ENCODE measurements at places on chromosomes 13 and 19.
A peak's percentile ranks its signal among the peaks of the same experiment; 100 is the strongest.

DNA sequence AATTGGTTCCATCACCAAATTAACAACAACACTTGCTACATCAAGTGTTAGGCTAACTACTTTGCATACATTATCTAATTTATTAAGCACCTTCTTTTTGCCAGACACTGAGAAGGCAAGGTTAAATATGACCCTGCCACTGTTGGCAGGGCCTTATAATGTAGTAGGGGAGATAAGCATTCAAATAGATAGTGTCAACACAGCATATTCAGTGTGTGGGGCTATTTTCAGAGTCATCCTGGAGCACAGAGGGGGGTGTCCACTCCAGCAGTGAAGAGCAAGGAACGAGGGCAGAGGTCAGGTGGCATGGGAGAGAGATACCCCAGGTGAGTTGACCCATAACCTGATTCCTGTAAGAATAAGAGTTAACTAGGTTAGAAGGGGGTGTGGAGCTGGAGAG, 121.6 kb downstream of the COG6 start:
- DNase-seq = no peak

DNA sequence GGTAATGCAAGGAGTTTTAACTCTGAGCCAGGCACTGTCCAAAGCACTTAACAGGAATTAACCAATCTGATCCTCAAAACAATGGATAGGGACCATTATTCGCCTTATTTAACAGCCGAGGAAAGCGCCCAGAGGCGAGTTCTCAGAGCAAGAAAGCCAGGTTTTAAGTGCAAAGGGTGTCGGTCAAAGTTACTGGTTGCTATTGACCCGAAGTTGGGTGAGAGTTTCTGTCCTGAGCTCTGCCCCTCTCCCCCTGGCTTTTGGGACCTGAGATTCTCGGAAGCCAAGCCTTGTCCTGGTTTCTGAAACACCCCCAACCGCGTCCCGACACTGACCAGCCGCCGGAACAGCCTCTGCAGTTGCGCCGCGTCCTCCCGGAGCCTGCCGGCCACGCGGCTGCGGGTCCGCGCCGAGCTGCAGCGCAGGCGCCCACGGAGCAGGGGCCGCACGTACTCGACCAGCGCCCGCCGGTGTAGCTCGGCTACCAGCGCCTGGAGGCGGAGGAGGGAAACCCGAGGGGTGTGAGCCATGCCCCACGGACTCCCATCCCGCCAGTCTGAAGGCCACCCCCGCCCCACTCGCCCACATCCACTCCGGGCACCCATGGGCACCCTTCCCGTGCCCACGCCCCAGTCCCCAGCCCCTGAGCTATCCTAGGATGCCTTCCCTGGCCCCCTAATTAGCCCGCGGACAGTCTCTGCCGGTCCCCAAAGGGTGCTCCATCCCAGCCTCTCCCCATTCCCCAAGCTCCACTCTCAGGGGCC, 27.8 kb downstream of the EXOC3L2 start:
- DNase-seq = no peak

- DNase-seq = no peak
Measured at GRCh38 chr19:54473071-54473891, at the start of gene CDC42EP5. Gene CDC42EP5 (minus strand): TSS chr19:54473296. CDS start chr19:54465547, 7,749 bp downstream.

GRCh38 chr19:51690454-51691073, 2.6 kb upstream of the SPACA6 start:
- peak; percentile 59 for DNase-seq

- peak; percentile 47 for DNase-seq
Measured at GRCh38 chr19:8592231-8593009, 15.2 kb upstream of the MYO1F start.

DNA sequence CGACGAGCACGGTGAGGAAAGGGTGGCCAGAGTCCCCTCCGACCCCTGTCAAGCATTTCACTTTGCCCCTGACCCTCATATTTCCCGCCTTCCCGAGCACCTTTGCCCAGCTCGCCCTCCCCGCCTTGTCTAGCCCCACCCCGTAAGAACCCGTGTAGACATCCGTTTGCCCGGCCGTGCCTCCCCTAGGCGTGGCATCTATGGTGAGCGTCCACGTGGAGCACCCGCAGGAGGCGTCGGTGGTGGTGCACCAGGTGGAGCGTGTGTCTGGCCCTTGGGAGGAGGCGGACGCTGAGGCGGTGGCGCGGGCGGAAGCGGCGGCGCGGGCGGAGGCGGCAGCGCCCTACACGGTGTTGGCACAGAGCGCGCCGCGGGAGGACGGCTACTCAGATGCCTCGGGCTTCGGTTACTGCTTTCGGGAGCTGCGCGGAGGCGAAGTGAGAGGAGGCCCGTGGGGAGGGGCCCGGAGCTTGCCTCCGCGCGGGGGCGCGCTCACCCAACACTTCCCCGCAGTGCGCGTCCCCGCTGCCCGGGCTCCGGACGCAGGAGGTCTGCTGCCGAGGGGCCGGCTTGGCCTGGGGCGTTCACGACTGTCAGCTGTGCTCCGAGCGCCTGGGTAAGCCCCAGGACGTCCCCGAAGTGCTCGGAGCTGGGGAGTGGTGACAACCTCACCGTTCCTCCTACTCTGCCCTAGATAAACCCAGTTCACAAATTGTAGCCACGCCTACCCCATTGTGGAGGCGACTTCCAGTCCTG, 4.2 kb downstream of the LTBP4 start:
- peak; percentile 79 for DNase-seq

DNA sequence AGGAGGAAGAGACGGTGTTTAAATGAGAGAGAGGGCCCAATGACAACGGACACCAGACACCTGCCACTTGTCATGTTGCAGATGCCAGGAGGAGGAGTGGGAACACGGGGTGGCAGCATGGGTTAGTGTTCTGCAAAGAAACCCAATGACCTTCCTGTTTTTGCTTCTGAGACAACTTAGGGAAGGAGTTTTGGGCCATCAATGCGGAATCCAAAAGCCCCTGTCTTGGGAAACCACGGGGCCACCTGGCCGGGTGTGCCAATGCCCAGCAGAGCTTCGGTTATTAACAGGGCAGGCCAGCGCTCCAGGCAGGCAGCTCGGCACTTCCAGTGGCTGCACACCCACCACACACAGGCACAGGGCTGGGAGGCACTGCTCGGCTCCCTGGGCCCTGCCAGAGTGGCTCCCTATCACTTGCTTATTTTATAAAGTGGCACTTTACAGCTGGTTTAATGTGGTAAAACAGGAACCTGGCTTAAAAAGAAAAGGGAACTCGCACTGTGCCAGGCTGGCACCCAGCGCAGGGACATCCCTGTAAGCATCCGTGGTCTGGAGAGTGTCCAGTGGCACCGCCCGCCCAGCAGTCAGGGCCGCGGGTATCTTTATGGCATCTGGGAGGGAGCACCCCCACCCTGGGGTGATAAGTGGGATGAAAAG, 19.1 kb downstream of the ELL start:
- DNase-seq = no peak

DNA sequence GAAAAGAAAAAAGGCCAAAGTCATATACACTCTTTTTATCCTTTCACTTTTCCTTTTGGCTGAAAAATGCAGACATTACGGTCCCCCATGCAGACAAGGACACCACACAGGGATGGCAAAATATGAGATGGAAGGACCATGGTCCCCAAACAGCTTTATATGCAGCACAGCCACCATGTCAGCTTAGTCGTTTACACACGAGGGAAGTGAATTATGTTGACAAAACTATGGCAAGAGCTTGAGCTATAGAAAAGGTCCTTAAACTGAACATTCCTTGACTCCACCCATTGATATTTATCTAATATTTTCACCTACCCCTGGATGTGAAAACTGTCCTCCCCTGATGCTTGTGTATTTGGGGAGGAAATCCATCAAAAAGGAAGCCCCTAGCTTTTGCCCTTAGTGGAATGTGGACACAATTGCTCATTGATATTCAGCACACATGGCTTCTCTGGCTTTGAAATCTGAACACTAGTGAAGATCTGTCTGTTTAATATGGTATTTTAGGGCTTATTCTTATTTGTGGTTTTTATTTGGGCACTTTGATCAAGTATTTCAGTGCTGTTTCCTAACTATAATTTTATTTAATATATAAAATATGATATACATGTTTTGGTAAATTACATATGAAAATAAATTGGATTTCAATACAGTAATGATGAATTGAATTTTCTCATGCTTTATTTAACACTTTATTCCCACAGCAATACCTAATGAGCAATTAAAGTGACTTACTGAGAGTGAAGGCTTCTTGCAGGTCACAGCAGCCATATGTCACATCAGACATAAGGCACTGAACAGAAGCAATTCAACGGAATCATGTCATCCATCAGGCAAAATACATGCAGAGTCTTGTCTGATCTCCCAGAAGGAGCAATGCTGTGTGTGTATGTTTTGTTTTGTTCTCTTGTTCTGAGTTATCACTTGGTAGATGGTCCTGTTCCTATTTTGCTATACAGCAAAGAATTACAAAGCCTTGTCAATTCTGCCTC, 6.8 kb upstream of the GTF2F2 start:
- no peak for DNase-seq

GRCh38 chr19:40747536-40747935, 2.7 kb downstream of the ACTMAP start:
- no peak for DNase-seq

DNA sequence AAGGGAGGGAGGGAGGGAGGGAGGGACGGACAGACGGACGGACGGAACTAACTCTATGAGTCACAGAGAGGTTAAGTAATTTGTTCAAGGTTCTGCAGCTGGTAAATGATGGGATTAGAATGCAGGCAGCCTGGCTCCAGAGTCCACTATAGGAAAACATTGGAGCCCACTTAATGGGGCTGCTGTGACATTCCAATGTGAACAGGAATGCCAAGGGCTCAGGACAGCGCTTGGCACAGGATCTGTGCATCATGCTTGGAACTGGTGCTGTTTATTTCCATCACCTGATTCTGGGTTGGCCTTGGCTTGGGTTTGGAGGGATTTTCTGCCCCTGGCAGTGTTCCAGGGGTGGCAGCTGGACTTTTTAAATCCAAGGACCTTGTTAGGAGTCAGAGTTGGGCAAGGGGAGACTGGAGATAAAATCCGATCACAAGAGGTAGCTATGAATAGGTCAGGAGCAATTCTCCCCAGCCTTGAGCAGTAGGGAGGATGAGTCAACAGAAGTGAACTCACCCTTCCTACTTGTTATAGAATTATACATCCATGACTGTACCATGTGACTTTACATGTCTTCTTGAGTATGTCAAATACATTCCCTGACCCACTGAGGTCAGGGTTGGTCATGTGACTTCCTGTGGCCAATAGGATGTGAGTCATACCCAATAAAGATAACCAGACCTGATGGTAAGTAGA, 7.8 kb upstream of the HIF3A start:
- no peak for DNase-seq

- no peak for DNase-seq
Measured at GRCh38 chr19:36058481-36059179, 3.9 kb downstream of the WDR62 start.

GRCh38 chr13:102472650-102473049, 70.8 kb upstream of the FGF14 start:
- no peak for DNase-seq

GRCh38 chr13:45817833-45818232, 33.7 kb downstream of the SIAH3 start:
- DNase-seq = no peak

- peak; percentile 61 for DNase-seq
Measured at GRCh38 chr19:10858204-10858828, 10.1 kb downstream of the C19orf38 start.

GRCh38 chr13:112259511-112259910, 116.6 kb upstream of the SPACA7 start:
- DNase-seq = no peak

DNA sequence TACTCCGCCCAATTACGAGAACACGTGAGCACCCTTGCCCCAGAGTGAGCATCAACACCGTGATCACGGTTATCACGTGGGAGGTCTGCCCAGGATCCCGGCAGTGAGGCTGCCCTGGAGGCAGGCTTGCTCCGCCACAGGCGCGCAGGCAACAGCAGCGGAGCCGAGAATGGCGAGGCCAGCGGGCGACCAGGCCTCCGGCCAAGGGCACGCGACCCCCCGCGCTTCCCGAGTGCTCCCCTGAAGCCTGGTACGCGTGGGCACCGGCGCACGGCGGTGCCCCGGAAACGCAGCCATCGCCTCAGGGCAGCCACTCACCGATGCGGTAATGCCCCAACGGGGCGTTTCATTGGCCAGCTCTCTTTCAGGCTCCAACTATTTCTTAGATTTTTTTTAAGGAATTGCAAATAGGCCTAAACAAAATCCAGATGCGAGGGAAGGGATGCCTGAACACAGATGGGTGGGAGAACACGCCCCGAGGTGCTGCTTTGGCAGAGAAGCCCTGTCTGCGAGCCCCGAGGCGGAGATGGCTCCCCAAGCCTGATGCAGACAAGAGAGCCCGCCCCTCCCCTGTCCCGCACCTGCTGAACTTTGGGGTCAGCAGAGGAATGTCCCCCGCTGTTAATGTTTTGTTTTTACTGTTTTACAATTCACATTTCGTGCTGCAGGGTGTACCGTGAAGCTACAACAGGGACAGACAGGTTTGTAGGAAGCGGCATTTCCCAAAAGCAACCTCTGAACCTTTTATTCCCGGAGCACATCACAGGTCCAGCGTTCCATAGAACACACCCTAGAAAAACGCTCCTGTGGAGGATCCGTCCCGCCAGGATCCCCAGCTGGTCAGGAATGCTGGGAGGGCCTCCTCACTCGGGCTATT, 132.7 kb downstream of the ZDHHC20 start:
- DNase-seq = peak; percentile 36

GRCh38 chr13:77583581-77583980, 48.1 kb downstream of the SCEL start:
- no peak for DNase-seq

DNA sequence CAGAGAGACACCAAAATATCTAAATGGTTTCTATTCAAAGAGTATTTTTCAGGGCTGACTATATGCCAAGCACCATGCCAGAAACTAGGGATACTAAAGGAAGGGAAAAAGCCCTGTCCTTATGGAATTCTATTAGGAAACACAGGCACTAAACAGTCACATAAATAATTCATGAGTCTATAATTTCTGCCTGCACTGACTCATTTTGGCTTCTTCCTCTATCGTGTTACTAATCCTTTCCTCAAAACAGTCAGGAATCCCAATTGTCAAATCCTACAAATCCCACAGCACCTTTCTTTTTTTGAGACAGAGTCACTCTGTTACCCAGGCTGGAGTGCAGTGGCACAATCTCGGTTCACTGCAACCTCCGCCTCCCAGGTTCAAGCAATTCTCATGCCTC, 29.2 kb downstream of the XPO4 start:
- DNase-seq = no peak

GRCh38 chr19:29678484-29679106, 13.3 kb downstream of the PLEKHF1 start:
- DNase-seq = no peak

- DNase-seq = no peak
Measured at GRCh38 chr13:101845245-101846020, 393.0 kb downstream of the ITGBL1 start.

DNA sequence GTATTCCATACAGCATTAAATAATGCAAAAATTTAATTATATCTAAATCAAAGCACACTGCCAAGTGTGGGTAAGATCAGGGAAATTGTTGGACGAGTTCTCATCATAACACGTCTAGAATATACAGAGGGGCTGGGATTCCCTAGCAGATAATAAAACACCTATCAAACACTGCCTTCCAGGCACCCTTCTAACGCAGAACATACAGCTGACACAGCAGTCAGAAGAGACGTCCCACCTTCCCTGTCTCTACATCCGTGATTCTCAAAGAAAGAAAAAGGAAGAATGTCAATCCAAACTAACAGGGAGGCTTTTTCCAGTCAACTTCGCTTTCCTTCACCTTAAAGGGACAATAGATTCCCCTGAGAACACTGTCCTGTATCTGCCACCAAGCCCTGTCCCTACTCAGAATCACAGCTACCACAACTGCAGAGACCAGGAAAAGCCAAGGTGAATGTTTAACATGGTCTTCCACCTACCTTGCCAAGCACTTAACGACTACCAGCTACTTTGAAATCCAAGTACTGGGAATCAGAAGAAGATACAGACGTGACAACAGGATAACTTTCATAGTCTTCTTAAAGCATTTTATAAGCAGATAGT, 38.5 kb downstream of the TBC1D4 start:
- DNase-seq = no peak

GRCh38 chr13:33244907-33245287, 40.7 kb downstream of the STARD13 start:
- DNase-seq = no peak
